ENCODE measurements at places on chromosomes 7 and 10.

GRCh38 chr7:101465576-101466196 is 103.0 kb downstream of the COL26A1 start:
- DNase-seq, result no peak

GRCh38 chr7:121084748-121085336 is 96.3 kb downstream of the CPED1 start:
- no peak for DNase-seq

DNA sequence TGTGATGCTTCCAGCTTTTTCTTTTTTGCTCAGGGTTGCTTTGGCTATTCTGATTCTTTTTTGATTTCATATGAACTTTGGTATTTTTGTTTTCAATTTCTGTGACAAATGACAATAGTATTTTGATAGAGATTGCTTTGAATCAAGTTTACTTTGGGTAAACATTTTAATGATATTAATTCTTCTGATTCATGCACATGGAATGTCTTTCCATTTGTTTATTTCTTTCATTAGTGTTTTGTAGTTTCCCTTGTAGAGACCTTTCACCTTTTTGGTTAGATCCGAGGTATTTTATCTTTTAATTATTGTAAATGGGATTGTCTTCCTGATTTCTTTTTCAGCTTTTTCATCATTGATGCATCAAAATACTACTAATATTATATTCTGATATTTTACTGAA is 93.2 kb downstream of the LANCL2 start:
- no peak for DNase-seq

- no peak for DNase-seq
Observed at GRCh38 chr7:43166686-43167085, 54.2 kb downstream of the HECW1 start.

DNA sequence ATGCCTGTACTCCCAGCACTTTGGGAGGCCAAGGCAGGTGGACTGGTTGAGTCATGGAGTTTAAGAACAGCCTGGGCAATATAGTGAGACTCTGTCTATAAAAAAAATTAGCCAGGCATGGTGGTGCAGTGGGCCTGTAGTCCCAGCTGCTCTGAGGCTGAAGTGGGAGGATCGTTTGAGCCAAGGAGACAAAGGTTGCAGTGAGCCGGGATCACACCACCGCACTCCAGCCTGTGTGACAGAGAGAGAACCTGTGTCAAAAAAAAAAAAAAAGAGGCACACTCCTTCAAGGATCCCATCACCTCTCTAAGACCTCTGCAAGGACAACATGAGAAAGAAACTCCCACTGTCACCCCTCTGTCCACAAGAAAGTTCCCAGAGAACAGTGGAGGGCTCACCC is 4.4 kb downstream of the NAT16 start:
- DNase-seq, result no peak

DNA sequence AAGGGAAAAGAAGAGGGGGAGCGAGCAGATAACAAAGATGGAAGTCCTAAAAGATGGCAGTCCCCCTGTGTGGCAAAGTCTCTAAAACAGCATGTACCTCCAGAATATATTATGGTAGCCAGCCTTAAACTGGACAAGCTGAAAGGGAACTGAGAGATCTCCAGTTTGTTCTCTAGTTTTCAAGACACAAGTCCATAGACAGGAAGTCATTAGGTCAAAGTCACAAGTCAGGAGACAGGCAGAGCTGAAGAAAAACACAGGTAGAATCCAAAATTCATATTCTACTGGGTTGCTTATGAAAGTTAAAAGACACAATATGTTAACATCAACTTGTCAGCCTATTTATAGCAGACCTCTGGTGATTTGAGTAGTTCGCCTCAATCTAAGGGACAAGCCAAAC is 38.7 kb downstream of the FAM107B start:
- no peak for DNase-seq

- DNase-seq, result no peak
Observed at GRCh38 chr7:105209870-105210269, 178.9 kb downstream of the SRPK2 start.

GRCh38 chr10:2279711-2280110 is 542.4 kb upstream of the ADARB2 start:
- DNase-seq, result no peak

DNA sequence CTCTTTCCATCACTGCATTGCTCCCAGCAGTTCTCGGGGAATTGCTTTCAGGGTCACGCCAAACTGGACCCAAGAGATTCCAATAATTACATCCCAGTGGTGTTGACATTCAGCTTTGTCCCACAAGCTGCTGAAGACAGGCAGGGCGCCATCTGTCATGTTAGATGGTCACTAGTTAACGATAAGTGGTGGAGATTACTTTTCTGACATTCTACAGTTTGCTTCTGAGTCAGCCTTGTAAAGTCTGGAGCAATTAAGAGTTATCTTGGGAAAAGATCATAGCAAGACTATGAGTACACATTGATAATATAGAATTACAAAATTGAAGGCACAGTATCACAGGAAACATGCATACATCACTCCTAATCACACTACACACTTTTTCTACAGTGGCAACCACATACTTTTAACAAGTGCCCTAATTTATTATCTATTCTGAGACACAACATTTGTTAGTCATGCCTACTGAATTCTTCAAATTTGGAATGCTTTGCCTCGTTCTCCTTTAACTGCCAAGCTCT is 41.9 kb downstream of the SEMA3C start:
- no peak for DNase-seq

GRCh38 chr7:137306748-137307147 is 36.8 kb downstream of the PTN start:
- no peak for DNase-seq

DNA sequence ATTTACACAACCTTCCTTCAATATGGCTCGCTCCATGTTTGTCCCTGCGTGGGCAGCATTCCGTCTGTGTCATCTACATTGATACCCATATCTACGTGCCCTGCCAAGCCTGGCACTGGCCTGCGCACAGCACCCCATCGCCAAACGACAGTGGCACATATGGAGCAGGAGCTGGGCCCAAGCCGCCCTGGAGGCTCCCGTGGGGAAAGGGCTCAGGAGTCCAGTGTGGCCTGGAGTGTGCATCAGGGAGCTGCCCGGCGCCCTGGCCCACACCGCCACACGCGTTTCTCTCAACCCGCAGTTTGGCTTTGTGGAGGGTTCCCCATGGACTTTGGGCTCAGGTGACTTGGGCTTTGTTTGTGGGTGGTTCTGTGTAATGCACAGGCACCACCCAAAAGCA is 273.2 kb downstream of the PTPRN2 start:
- no peak for DNase-seq

DNA sequence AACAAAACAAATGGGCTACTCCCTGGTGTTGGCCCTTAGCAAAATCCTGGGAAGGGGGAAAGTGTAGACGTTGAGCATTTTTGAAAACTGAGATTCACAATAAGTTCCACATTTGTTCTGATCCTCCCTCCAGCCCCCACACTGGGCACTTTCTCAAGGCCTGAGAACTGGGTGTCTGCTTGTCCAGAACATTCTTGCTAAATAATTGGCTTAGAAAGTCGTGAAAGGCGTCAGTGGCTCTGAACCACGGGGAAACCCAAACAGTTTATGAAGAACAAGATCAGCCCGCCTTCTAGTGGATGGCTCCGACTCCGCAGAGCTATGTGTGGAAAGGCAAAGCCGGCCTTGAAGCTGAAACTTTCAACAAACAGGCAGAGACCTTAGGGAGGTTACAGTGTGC is 370.1 kb downstream of the PRPF18 start:
- no peak for DNase-seq

- no peak for DNase-seq
Observed at GRCh38 chr10:99430116-99430450, 341 bp downstream of the GOT1 start.

- DNase-seq, result no peak
Observed at GRCh38 chr10:71743089-71743838, 23.7 kb upstream of the C10orf105 start.

GRCh38 chr7:151378011-151378410 is 31.8 kb downstream of the WDR86 start:
- DNase-seq, result no peak
